AG08396 (cell line): ENCODE measurements at places on chromosomes 2 and 18.

GRCh38 chr2:72605836-72606442, 219.9 kb downstream of the EXOC6B start:
- DNase-seq: peak; percentile 10

- DNase-seq: peak; percentile 90
These were observed 43.2 kb upstream of the UBE2F start for GRCh38 chr2:237923481-237924163.

- DNase-seq: no peak
These were observed 238.8 kb upstream of the MYT1L start for GRCh38 chr2:2569836-2570235.

- peak; percentile 57 for DNase-seq
These were observed 6.1 kb upstream of the LBH start for GRCh38 chr2:30225131-30225762.

DNA sequence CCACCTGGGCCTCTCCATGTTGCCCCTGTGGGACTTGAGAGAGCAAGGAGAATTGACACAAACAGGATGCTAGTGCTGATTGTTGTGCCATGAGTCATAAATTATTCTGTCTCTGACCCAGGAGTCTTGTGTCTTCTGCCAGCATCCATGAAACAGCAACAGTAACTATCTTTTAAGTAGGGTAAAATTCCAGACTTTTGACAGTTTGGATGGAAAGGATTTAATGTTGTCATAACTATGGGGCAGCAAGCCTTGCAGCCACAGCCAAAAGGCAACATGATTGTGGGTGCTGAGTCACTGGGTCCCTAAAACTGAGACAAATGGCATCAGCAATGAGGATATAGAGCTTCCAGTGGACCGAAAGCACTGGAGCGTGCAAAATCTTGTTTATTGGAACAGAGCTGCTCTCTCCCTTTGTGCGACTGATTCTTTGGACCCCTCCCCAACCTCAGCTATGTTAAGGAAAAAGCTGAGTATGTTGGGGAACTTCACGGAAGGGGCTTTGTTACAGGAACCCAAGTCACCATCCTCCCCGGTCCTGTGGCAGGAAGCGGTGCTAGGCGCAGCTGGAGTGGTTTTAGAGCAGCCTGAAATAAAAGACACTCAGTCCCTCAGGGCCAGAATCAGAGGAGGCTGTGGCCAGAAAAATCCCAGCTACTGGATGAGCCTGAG, 9.6 kb upstream of the ITPRIPL1 start:
- peak; percentile 61 for DNase-seq

DNA sequence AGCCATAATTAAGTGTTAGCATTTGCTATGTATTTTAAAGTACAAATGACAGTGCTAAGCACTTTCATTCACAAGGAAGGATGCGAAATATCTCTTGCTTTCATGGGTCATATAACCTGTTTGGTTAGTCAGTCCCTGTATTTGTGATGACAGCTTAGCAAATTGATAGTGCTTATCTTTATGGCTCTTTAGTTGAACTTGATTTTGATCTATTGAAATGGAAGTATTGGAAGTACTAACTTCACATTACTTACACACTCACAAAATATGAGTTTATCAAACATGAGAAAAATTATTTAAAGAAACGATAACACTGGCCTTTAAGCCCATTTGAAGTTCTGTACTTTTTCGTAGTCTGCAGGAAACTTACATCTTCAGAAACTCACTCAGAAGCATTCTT, 97.4 kb upstream of the NEUROD1 start:
- DNase-seq: no peak

DNA sequence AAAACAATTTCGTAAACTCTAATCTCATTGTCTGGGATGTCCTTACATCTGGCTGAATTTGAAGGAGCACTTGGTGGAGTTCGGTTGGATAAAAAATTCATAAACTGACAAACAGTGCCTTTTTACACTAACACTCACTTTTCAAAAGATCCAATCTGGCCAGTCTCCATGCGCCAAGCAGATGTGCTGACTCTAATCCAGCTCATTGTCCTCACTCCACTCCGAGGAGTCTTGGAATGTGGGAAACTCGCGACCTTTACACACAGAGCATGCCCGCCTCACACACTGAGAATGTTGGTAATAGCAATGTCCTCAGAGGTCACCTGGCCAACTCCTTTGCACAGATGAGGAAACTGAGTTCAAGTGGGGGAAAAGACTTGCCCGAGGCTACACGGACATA, 66.8 kb downstream of the XDH start:
- peak; percentile 61 for DNase-seq

GRCh38 chr2:37585982-37586621, 85.3 kb downstream of the CDC42EP3 start:
- DNase-seq: peak; percentile 35

GRCh38 chr2:205700331-205701132, 18.2 kb downstream of the NRP2 start:
- peak; percentile 54 for DNase-seq

- DNase-seq: no peak
These were observed 48.6 kb downstream of the MYO7B start for GRCh38 chr2:127584047-127584446.

- no peak for DNase-seq
These were observed 54.2 kb upstream of the CTDP1 start for GRCh38 chr18:79625195-79625923.

DNA sequence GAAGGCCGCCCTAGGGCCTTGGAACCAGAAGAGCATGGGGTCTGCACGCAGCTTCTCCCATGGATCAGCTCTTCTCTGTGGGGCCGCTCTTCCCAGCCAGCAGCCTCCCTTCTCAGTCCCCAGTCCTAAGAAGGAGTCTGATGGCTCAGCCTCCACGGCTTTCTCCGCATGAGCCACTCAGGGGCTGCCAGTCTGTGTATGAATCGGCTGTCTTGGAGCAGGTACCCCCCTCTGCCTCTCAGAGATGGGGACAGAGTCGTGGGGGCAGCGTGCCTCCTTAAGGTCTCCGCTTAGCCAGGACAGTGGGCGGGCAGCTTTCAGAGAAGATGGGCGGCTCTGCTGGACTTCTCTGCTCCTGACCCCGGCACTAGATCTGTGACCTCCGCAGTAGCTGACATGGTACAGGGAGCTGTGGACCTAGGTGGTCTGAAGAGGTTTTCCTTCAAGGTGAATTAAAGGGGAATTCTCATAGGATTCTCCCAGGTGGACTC, 21.6 kb downstream of the INPP5D start:
- DNase-seq: no peak
